ENCODE measurements at places on chromosomes 16 and 17. TPM values are rescaled to one million over a fixed set of nuclear protein-coding genes. Genes with fewer than 3 reads are reported as not detected.

GRCh38 chr17:27654654-27655524 lies 23.9 kb downstream of the LGALS9 start:
- H3K27ac ChIP-seq = no peak overlapping the region
- H3K4me1 ChIP-seq = no peaks in the 10 kb centered on the region
- DNase-seq = peak; percentile 78
- no peak overlapping the region for H3K4me3 ChIP-seq

GRCh38 chr17:75809631-75810111 lies 25.1 kb downstream of the UNK start:
- DNase-seq = no peak
- no peak overlapping the region for H3K4me3 ChIP-seq
- H3K27me3 ChIP-seq = no peaks in the 10 kb centered on the region

GRCh38 chr17:4769628-4770027 lies 2.1 kb upstream of the TM4SF5 start:
- H3K27me3 ChIP-seq = no peaks in the 10 kb centered on the region
- no peak for DNase-seq
- H3K36me3 ChIP-seq = no peaks in the 10 kb centered on the region

- no peaks in the 10 kb centered on the region for H3K27me3 ChIP-seq
- no peak overlapping the region for H3K4me3 ChIP-seq
These were observed 5.4 kb upstream of the G6PC1 start for GRCh38 chr17:42895185-42895555.

DNA sequence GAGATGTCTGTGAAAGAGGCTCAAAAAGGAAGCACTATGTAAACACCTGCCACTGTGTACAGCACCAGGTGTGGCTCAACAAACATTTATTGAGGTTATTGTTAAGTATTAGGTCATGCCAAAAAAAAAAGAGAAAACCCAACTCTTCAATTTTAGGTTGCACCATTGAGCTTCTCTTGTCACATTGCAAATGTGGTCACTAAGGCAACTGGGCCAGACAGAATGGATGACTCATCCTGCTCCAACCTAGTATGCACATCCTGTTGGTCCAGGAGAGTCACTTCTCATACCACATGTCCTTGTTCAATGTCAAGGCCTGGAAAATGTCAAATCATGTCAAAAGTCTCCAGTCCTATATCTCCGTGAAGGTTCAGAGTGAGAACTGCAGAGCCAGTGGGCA lies 25.0 kb downstream of the HOXB1 start:
- no peaks in the 10 kb centered on the region for H3K27me3 ChIP-seq
- peaks cover 52% of the 10 kb centered on the region for H3K4me1 ChIP-seq

GRCh38 chr17:35811759-35812158 lies 2.5 kb downstream of the TAF15 start:
- DNase-seq = no peak
- H3K27me3 ChIP-seq = no peaks in the 10 kb centered on the region
- H3K4me3 ChIP-seq = peak overlapping the region; percentile 75
- no peaks in the 10 kb centered on the region for H3K36me3 ChIP-seq
- H3K27ac ChIP-seq = no peak overlapping the region
- peaks cover 14% of the 10 kb centered on the region for H3K4me1 ChIP-seq

DNA sequence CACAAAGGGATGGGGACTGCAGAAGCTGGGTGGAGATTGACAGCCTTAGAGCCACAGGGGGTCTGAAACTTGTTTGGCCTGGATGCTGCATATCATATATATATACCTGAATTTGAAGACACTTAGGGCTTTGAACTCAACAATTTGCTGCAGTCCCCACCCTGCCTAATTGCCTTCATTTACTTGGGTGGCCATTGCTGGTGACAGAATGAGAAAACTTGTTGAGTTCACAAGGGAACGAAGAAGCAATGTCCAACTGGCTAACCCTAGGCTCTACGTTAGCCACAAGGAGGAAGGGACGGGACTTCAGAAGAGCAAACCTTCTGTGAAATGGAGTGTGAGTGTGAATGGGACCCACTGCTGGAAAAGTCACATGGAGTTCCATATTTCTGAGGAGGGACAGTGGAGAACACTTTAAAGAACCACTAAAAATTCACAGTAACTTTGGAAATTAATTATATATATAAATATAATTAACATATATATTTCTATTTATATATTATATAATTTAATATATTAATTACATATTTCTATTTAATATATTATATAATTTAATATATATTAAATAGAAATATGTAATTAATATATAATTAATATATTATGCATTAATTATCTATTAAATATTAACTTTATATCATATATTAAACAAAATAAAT lies 215.3 kb upstream of the SOX9 start:
- H3K27ac ChIP-seq = no peak overlapping the region
- peaks cover 12% of the 10 kb centered on the region for H3K4me1 ChIP-seq
- H3K36me3 ChIP-seq = no peaks in the 10 kb centered on the region
- H3K27me3 ChIP-seq = no peaks in the 10 kb centered on the region

GRCh38 chr17:12415031-12415430 lies 250.7 kb upstream of the MYOCD start:
- no peaks in the 10 kb centered on the region for H3K36me3 ChIP-seq
- no peak for DNase-seq
- peaks cover 9% of the 10 kb centered on the region for H3K4me1 ChIP-seq
- no peak overlapping the region for H3K4me3 ChIP-seq

DNA sequence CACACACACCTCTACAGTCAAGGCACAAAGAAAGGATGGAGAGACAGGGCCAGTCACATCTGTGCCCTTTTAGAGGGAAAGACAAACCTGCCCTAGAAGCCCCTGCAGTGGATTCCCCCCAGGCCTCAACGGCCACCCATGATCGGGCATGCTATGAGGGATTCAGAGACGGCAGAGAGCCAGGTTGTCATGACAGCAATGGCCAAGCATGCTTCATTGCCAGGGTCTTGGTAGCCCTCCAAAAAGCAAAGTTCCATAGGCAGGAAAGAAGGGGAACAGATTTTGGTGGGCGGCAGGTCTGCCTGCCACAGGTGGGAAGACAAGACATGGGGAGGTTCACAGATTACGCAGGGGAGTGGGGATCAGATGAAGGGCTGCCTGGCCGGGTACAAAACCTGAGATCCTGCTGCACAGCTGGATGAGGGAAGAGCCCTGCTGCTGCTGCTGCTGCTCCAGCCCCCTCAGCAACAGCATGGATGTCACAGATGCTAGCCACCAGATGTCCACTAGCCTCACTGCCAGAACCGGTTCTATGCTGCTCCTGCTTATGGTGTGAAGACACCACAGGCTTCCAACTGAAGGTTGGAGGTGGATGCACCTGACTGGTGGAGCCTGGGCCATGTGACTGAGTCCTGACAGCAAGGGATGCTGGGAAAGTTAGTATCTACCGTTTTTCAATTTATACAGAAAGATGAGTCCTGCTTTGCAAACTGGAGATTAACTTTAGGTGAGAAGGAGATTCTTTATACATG lies 17.8 kb downstream of the ACTG1 start:
- H3K4me3 ChIP-seq = no peak overlapping the region
- H3K27ac ChIP-seq = no peak overlapping the region
- H3K4me1 ChIP-seq = no peaks in the 10 kb centered on the region
- no peak for DNase-seq

DNA sequence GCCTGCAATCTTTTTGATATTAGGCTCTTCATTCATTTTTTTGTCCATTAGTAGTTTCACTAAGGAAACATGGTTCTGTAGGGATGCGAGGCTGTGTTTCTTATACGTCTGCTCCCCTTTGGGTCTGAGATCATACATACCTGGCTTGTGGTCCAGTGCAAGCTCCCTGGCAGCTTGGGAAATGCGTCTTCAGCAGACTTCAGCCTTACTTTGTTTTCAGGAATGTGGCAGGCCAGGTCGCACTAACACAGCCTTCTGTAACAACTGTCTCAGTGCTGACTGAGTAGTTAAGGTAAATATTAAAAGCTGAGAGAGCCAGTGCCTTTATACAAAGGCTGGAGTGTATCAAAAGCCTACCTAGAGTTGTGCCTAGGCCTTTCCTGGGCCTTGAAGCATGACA lies 970.5 kb upstream of the EEF2KMT start:
- no peaks in the 10 kb centered on the region for H3K27me3 ChIP-seq
- no peaks in the 10 kb centered on the region for H3K36me3 ChIP-seq
- no peak for DNase-seq
- H3K27ac ChIP-seq = no peak overlapping the region
- H3K4me1 ChIP-seq = no peaks in the 10 kb centered on the region

DNA sequence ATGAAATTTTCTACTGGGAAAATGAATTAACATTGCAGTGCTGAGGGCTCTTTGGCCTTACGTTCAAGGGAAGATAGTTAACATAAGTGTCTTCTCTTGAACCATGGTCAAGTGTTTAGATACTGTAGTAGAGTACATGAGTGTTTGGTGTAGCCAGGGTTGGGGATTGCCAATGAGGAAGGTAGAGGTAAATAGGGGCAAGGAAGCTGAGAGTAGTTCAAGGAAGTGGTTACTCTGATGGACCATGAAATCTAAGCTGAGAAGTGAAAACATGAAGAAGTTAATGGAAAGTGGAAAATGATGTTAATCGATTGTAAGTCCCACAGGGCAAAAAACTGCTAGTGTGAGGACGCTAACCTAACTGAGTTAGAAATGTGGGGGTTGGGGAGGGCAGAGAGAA lies 249.6 kb upstream of the AXIN2 start:
- no peak overlapping the region for H3K27ac ChIP-seq
- no peaks in the 10 kb centered on the region for H3K4me1 ChIP-seq
- no peak overlapping the region for H3K4me3 ChIP-seq
- H3K36me3 ChIP-seq = no peaks in the 10 kb centered on the region
- no peak for DNase-seq

GRCh38 chr17:40949418-40949817 lies 12.0 kb upstream of the KRT23 start:
- H3K4me1 ChIP-seq = no peaks in the 10 kb centered on the region
- H3K36me3 ChIP-seq = no peaks in the 10 kb centered on the region
- H3K27ac ChIP-seq = no peak overlapping the region
- no peak overlapping the region for H3K4me3 ChIP-seq

DNA sequence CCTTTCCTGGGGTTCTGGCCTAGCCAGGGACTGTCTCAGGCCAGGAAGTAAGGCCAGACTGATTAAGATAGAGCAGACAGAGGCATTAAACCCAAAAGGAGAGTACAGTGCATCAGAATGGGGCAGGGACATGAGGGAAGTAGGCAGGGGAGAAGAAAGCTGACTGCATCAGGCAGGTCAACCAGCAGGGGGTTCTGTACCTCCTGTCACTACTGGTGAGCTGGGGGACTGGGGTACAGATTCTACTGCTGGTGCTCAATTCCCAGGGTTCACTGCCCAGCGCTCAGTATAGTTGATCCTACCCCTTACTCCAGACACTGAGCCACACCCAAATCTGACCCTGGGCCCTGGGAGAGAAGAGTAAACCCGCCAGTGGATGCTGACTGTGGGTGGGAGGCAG lies 12.9 kb upstream of the MTMR4 start:
- DNase-seq = no peak
- H3K36me3 ChIP-seq = no peaks in the 10 kb centered on the region
- peaks cover 4% of the 10 kb centered on the region for H3K27me3 ChIP-seq
- no peaks in the 10 kb centered on the region for H3K4me1 ChIP-seq

DNA sequence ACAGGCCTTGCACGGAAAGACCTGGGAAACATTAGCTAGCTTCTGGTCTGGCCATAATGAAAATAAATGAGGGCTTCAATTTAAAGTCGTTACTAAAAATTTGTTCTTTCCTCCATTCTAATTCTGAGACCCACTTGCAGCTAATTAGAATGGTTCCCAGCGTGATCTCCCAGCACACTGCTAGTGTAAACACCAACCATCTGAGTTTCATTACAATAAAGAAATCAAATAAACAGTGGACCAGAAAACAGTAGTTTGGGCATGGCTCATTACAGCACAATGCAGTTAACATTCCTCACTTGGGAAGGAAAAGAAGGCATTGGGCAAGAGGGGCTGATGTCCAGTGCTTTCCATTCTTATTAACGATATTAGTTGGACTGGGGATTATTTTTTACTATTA lies 410.9 kb upstream of the SOX9 start:
- no peaks in the 10 kb centered on the region for H3K36me3 ChIP-seq
- no peaks in the 10 kb centered on the region for H3K4me1 ChIP-seq
- H3K4me3 ChIP-seq = no peak overlapping the region
- H3K27me3 ChIP-seq = no peaks in the 10 kb centered on the region
- no peak overlapping the region for H3K27ac ChIP-seq

GRCh38 chr16:19659554-19659953 lies 58.5 kb downstream of the KNOP1 start:
- H3K27ac ChIP-seq = no peak overlapping the region
- no peak for DNase-seq
- H3K36me3 ChIP-seq = peaks cover 9% of the 10 kb centered on the region
- no peaks in the 10 kb centered on the region for H3K27me3 ChIP-seq

DNA sequence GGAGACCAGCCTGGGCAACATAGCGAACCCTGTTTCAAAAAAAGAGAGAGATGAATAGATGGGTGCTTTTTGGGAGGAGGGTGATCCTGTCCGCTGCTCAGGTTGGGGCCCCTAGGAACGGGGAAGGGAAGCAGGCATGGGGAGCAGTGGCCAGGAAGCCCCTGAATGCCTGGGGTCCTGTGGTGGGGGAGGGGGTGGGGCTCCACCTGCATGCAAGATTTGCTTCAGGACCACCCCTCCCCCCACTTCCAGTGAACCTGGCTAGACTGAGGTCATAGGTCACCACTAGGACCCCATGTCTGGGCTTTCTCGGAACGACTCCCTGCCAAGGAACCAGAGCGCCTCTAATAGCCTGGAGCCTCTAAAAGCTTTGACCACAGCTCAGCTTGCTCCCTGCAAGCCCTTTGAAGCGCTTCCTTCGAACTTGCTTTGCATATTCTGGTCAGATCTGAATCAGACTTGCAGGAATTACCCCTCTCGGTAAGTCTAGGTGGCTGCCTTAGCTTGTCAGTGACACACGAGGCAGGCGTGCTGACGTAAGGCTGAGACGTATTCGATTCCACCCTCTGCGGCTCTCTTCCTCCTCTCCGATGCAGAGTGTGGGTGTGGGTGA lies 3.7 kb downstream of the SOCS3 start:
- no peak overlapping the region for H3K4me3 ChIP-seq
- peak overlapping the region; percentile 97 for H3K27ac ChIP-seq
- H3K4me1 ChIP-seq = peaks cover 61% of the 10 kb centered on the region
- peak; percentile 71 for DNase-seq
- H3K27me3 ChIP-seq = no peaks in the 10 kb centered on the region

DNA sequence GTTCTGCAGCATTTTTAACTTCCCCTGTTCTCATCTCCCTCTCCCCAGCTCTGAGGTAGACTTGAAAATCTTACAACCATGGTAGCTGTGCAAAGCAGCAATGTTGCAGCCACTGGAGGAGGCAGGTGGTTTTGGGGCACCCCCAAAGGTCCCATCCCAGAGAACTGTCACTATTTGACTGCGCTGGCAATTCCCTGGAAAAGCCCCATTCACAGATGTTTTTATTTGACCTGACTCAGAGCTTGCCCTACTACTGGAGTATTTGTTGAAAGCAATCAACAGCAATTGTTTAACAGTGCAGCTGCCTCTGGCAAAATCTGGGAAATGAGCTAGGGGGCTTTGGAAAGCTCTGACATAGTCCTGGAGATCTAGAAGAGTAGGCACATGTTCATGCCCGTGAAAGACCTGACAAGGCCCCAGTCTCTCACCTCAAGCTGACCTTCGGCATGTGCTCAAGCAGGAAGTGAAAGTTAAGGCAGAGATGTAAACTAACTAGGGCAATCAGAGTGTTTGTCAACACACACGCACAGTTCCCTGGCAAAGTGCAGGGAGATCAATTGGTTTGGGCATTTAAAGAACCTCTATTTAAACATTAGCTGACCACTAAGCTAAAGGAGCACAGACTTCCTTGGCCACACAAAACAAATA lies 19.7 kb upstream of the PIK3R5 start:
- H3K36me3 ChIP-seq = no peaks in the 10 kb centered on the region
- H3K4me3 ChIP-seq = no peak overlapping the region
- H3K27me3 ChIP-seq = no peaks in the 10 kb centered on the region
- no peak for DNase-seq

The ITGAL gene
- total RNA-seq = not detected

The NFE2L1 gene
- 96.4 TPM for total RNA-seq

The ZNF423 gene
- total RNA-seq = 14.5 TPM

The SMIM5 gene
- total RNA-seq = 0.11 TPM

The NACA2 gene
- not detected for total RNA-seq

The CDIP1 gene
- total RNA-seq = 46.4 TPM

All from cardiac muscle cell (in vitro differentiated cells and primary cell).